Activated T-helper 1 cell treated with anti-CD3 and anti-CD28 coated beads, Interleukin-2, amount 50 U/mL, for 16 hours (primary cell): ENCODE measurements at places on chromosomes 3 and 15.

DNA sequence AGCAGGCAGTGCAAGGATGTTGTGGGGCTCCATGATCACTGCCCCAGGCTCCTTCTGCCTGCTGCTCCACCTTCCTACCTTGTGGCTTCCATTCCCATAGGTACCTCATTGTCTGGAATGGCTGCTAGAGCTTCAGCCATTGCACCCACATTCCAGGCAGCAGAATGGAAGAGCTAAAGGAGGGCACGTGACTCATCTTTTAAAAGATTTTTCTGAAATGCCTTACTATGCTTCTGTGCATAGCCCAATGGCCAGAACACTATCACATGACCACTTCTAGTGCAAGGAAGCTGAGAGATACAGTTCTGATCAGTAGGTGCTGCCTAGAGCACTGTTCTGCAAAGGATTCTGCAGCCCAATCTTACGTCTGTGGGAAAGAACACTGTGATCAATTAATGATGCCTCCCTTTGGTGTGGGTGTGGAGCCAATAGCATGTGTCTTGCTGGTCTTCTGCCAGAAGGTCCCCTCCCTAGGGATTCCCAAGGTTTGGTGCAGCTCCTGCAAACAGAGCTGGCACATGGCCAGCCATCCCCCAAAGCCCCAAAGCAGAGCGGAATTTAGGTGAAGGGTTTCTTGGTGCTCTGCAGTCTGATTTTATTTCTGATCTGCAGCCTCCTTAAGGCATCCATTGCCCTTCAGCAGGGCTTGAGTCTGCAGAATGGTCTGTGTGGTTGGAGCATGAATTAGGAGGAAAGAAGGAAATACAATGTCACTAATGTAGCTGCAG is 34.4 kb downstream of the SPSB4 start:
- no peak for DNase-seq

DNA sequence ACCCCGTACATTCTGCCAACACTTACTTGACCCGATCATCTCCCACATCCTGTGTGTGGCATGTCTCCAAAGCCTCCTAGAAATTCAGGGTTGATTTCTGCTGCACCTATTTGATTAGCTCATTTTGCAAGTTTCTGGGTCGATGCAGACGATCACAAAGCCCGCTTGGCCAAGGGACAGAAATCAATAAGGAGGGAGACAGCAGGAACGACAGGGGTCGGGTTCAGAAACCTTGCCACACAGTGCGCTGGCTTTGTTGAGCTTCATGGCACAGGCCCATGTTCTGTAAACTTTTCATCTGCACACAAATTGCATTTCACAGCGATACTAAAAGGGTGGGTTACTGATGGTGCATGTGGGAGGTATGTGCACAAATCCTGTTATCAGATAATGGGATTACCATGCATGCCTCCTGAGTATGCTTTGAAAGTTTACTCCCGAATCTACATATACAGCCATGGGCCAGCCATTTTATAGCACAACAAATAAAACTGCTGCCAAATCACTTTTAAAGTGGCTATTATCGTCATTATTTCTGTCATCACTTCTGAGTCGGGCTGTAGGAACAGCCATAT is 95.9 kb upstream of the ATP11B start:
- no peak for DNase-seq

DNA sequence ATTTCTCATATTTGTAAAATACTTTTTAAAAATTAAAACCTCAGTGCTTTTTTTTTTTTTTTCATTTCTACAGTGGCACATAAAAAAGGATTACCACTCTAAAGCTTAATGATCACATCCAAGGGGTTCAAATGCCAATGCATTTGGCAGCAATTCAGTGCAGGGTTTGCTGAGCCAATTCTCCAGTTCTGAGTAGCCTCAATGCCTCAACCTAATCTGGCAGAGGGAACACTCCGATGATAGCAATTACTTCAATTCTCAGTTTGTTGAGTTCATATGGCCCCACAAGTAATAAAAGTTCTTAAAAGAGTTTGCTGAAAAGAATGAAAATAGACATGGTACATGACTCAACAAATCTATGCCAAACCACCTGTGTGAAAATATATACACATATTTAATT is 79.3 kb upstream of the RBMS3 start:
- no peak for DNase-seq

GRCh38 chr15:28012231-28012630 is 86.9 kb downstream of the OCA2 start:
- DNase-seq = no peak

DNA sequence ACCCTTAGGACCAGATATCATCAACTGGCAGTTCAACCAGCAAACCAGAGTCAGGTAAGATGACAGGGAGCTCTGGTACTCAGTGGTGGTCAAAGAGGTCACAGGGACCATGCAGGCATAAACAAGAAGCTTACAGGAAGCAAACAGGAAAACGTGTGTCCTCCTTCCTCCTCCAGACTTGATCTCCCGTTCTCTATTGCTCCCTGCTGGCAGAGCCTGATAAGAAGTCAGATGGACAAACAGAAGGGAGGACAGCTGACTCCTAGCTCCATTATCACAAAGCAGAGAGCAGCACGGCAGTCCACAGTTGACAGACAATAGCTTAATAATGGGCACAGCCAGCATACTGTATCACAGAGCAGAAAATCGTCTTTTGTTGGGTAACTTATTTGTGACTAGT is 156.5 kb upstream of the SLC2A2 start:
- DNase-seq = no peak

DNA sequence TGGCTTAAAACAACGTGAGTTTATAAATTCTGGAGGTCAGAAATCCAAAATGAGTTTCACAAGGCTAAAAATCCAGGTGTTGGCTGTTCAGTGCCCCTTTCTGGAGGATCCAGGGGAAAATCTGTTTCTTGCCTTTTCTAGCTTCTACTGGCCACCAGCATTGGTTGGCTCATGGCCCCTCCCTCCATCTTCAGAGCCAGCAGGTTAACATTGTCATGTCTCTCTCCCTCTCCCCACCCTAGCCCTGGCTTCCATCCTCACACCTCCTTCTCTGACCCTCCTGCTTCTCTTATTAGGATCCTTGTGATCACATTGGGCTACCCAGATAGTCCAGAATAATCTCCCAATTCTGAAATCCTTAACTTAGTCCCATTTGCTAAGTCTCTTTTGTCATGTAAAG is 32.9 kb upstream of the MGLL start:
- no peak for DNase-seq

- no peak for DNase-seq
These were observed 83.5 kb downstream of the MEGF11 start for GRCh38 chr15:66170042-66170441.

DNA sequence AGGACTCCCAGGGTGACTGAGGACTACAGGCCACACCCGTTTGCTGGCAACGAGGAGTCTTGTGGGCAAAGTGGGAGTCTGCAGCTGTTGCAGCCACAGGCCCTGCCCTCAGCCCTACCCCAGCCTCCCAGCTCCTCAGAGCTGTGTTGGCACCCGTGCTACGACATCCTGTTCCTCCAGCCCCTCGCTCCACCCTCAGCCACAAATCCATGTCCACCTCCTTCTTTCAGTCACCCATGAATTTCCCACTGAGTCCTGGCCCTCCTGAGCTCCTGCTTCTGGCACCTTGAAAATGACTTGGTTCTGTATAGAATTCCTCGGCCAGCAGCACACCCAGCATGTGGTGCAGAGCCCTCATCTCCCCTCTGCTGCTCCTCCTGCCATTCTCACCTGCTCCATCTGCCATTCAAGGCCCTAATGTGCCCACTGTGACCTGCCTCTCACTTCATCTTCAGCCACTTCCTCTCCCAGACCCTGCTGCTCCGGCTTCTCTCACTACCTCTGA is 20.9 kb upstream of the VILL start:
- DNase-seq = no peak

DNA sequence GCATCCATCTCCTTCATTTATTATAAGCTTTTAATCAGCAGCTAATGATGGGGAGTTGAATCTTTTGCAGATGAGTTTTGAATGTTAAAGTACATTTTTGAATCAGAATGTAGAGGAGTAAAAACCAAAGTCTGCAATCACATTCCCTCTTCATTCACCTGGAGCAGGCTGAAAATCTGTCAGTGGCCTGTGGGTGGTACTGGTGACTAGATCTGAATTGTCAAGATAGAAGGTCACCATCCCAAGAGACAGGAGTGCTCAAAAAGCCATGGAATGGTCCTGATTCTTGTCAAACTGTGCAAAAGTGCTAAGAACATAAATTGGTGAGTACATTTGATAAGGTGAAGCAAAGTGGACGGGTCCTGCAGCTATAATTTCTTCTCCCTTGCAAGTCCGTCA is 881.3 kb upstream of the NR2F2 start:
- DNase-seq = no peak

DNA sequence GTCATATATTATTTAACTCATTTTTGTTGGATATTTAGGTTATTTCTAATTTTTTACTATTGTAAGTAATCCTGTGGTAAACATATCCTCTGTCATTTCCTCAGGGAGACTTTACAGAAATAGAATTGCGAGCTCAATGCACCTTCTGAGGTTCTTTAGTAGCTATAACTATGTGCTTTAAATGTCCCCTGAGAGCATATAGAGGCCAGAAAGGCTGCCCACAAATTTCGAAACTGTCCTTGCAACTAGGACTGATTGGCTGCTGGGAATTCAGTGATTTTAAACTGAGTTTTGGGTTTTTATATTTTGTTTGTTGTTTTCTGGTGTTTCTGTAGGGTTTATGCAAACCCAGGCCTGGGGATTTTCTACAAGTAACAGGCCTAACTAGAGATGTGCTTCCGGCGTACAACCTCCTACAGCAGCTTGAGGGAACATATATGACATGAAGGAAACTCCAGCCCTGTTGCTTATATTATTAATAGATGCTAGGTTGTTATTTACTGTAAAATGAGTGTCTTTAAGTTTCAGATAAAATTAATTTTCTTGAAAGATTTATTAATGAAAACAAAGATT is 29.1 kb upstream of the P4HTM start:
- no peak for DNase-seq

DNA sequence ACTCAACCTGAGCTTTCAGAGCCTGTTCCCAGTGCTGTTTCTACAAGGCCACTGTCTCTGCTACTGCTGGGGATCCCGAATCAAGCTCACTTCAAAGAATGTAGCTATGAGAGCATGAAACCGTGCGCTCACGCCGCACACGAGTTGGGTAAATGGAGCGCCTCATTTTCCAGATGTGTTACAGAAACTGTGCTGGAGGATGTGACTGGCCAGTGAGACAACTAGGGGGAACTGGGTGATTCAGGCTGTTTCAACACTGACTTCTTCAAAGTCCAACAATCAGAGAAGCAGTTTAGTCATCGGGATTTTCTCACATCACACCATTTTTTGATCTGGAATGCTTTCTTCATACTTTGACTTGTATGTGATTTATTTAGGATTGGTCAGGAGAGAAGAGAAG is 3.5 kb downstream of the ZNF710 start:
- no peak for DNase-seq

- no peak for DNase-seq
These were observed 215.6 kb downstream of the LPP start for GRCh38 chr3:188369526-188369925.

DNA sequence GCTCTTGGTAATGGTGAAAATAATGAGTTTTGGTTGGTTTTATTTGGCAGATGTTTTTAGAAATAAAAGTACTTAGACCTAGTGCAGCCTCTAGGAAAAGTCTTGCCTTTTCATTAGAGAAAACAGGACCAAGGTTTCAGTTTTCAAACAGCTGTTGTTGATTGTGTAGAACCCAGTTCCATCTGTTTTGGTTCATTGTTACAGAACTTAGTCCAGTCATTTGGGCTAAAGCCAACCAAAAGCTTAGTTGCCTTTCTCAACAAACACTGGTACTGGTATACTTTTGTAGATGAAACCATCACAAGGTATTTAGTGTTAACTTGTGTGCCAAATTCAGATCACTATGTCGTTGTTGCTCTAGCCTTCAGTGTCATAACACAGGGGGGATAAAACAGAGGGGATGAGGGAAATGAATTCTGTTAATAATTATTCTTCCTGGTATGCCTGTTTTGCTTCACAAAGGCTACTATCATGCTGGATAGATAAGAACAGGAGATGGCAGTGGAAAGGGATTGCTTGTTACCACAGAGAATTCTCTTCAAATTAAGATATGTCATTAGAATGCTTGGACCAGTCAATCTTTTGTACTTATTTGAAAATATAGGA is 12.6 kb upstream of the APH1B start:
- no peak for DNase-seq

GRCh38 chr3:124492824-124493223 is 237.4 kb upstream of the UMPS start:
- DNase-seq = no peak

DNA sequence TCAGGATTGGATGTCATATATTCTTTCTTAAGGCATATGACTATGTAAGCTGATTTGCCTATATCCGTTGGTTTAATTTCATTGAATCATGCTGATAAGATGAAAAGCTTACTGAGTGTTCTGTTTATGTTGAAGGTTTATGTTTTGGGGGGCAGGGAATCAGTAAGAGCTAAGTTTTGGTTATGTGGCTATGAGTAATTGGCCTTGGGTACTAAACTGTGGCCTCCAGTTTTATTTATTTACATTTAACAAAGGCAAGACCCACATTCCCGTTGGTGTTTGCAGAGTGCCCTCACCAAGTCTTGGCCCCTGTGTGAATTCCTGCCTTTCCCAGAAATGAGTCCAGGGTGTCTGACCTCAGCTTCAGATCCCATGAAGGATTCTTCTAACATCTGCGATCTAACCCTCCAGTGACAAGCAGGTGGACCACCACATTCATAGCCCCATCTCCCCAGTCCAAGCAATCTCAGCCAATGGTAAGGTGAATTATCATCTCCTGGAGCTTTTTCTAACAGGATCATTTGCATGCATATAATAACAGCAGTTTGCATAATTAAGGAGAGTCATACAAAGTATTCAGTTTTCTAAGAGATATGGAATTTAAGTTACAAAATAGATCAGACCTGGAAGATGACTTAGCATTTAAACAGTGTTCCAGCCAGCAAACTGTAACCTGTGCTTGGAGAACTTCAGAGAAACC is 27.4 kb downstream of the GLDN start:
- no peak for DNase-seq

GRCh38 chr3:101229681-101230080 is 90.7 kb downstream of the IMPG2 start:
- no peak for DNase-seq

GRCh38 chr3:18901571-18901970 is 246.7 kb upstream of the KCNH8 start:
- DNase-seq = no peak

DNA sequence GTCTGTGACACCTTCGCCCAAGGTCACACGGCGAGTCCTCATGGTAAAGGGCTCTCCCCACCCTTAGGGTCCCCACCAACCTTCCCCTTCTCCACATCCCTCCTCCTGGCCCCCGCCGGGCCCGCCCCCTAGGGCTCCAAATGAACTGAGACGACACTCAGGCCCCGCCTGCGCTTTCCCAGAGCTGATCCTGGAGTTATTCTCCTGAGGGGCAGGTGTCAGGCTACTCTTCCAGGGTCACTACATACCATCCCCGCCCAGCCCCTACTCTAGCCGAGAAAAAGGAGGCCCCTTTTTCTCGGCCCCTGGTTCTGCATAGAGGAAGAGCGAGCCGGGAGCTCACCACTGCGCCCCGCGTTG is 292 bp downstream of the USP4 start:
- peak; percentile 14 for DNase-seq

- no peak for DNase-seq
These were observed 989 bp downstream of the GNB4 start for GRCh38 chr3:179450261-179450701.

GRCh38 chr3:152172460-152172859 is 96.3 kb upstream of the MBNL1 start:
- DNase-seq = no peak

GRCh38 chr15:72588096-72588495 is 66.4 kb upstream of the GOLGA6B start:
- no peak for DNase-seq

GRCh38 chr3:61311044-61311443 is 59.8 kb upstream of the FHIT start:
- DNase-seq = no peak
